ENCODE measurements at places on chromosomes 12 and 14.

- no peak for DNase-seq
Measured at GRCh38 chr14:98192946-98193345, 1079.1 kb downstream of the BCL11B start.

- no peak for DNase-seq
Measured at GRCh38 chr14:56073799-56074198, 44.4 kb upstream of the PELI2 start.

DNA sequence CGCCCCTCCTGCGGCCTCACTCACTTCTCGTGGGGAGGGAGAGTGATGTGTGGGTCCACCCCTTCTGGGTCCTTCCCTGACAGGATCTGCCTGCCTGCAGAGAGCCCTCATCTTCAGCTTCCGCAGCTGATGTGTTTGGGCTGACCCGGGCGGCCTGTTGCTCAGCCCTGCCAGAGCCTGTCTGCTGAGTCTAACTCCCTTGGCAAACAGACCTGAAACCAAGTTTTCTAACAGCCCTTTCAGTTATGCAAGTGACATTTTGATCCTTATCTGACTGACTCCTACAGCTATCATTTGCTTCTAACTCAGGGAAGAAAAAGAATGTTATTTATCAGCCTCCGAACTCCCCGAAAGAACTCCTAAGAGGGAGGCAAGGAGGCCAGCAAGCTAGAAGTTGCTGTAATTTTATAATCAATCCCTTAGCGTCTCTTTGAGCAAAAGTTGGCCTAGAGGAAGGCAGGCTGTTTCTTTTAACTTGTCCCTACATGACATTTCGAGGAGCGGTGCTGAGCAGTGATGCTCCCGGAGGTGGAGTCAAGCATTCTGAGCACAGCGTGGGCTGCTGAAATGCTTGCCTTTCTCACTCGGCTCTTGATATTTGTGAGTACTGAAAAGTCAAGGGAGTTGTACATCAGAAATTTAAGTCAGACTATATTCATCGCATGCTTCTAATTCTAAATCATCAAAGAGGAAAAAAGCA is 31.5 kb upstream of the CACNA2D4 start:
- DNase-seq: no peak

GRCh38 chr12:25977047-25977446 is 18.6 kb downstream of the RASSF8 start:
- no peak for DNase-seq

DNA sequence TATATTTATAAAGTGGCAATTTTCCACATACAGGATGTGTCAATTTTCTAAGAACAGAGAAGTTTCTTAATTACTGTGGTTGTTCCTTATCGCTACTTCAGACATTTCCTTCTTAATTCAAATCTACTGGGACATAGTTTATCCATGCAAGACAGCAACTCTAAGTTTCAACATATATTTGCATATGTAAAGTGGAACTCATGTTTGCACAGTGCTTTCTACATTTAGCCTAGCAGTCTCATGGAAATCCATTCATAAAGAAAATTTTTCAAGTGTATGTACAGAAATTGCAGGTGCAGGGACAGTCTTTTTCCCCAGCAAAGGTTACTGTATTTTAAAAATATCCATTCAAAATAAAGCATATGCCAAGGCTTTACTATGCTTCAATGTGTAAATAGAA is 956.7 kb upstream of the SEL1L start:
- DNase-seq: no peak

DNA sequence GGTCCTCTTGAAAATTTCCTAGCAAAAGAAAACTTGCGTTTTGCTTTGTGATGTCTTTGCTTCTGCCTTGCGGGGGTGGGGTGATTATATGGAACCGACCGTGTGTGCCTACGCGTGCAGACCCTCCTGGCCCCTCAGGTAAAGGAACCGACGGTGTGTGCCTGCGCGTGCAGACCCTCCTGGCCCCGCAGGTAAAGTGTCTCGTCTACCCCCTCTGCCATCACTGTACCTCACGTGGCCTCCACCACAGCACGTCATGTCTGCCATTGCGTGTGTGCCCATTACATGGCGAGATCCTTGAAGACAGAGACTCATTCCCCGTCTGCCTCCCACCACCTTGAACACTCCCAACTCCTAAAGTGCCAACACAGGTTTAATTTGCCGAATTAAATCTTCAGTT is 3.6 kb downstream of the GOLGA3 start:
- DNase-seq: no peak

- no peak for DNase-seq
Measured at GRCh38 chr12:24591079-24591626, 357.7 kb downstream of the BCAT1 start.

GRCh38 chr12:54262403-54262925 is 17.5 kb downstream of the CBX5 start:
- peak; percentile 82 for DNase-seq

GRCh38 chr12:119235197-119235751 is 56.5 kb downstream of the HSPB8 start:
- DNase-seq: no peak

- no peak for DNase-seq
Measured at GRCh38 chr14:100733152-100733850, 6.6 kb downstream of the DLK1 start.

DNA sequence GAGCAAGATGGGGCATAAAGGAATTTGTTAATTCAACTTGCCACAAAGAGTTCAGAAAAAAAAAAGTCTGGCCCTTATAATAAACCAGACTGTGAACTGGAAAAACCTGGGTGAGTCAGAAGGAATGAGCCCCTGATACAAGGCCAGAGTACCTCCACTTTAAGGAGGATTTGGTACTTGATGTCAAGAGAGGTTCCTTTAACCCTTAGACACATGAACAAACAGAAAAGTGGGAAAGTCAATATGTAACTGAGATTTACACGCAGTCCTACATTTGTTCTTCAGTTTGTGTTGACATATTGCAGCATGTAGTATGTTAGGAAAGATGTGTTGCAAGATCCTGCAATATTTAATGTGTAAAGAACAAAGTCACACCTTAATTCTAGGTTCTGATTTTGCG is 14.2 kb upstream of the SLC38A4 start:
- no peak for DNase-seq

DNA sequence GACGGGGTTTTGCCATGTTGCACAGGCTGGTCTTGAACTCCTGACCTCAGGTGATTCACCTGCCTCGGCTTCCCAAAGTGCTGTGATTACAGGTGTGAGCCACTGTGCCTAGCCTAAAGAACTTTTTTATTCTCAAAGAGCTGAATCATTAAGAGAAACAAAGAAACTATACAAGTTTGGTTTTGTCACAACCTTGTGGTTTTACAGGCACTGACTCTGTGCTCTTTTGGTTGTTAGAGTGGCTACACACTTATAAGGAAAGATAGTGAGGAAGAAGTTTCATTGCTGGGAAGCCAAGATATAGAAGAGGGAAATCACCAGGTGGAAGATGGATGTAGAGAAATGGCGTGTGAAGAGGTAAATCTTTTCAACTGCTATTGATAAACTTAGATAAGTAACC is 10.1 kb upstream of the DNAH10 start:
- DNase-seq: no peak

DNA sequence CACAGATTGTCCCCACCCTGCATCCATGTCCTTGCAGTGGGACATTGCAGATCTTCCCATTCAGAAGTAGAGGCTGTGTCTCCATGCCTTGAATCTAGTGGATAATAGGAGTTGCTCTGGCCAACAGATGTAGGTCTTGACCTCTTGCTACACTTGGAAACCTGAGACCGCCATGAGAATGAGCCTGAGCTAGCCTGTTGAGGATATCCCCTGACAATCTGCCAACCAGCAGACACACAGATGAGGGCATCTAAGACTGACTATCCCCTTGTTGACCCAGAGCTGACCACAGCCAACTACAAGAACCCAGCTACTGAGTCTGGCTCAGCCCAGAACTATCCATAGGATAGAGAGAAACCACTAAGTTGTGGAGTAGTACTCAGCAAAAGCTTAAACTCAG is 161.1 kb upstream of the NOS1 start:
- no peak for DNase-seq

GRCh38 chr14:104140463-104141331 is 2.3 kb downstream of the KIF26A start:
- DNase-seq: no peak

DNA sequence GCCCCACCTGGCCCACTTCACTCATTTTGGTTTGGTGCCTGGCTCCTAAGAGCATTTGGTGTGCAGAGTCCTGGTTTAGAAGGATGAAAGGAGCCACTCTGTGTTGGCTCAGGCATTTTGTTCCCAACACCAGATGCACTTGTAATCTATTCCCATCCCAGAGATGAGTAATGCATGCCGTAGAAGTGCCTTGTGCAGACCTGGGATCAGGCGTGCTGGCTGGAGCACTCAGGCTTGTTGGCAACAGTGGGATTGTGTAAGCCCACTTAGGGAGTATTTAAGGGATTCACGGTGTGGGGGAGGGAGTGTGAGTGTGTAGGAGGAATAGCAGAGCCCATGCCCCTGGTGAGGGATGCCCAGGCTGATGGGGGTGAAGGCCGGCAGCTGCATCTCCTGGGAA is 501.5 kb upstream of the TBX3 start:
- DNase-seq: no peak

- DNase-seq: no peak
Measured at GRCh38 chr14:62687818-62688217, 357.4 kb downstream of the KCNH5 start.
